ENCODE measurements at places on chromosomes 7 and 10. TPM values are rescaled to one million over a fixed set of nuclear protein-coding genes. Genes with fewer than 3 reads are reported as not detected.

Gene NKX1-2
- not detected for total RNA-seq

Gene EBLN1
- not detected for total RNA-seq

Gene NRG3
- total RNA-seq, result not detected

Gene VSTM2A
- not detected for total RNA-seq

Gene ATRNL1
- not detected for total RNA-seq

Gene FRAT2
- total RNA-seq, result 4.3 TPM
